Muscle of back (tissue), 13 donors: ENCODE measurements at places on chromosomes 1 and 21.

- no peak for DNase-seq
Observed at GRCh38 chr1:160850993-160851392, 11.7 kb downstream of the CD244 start.

DNA sequence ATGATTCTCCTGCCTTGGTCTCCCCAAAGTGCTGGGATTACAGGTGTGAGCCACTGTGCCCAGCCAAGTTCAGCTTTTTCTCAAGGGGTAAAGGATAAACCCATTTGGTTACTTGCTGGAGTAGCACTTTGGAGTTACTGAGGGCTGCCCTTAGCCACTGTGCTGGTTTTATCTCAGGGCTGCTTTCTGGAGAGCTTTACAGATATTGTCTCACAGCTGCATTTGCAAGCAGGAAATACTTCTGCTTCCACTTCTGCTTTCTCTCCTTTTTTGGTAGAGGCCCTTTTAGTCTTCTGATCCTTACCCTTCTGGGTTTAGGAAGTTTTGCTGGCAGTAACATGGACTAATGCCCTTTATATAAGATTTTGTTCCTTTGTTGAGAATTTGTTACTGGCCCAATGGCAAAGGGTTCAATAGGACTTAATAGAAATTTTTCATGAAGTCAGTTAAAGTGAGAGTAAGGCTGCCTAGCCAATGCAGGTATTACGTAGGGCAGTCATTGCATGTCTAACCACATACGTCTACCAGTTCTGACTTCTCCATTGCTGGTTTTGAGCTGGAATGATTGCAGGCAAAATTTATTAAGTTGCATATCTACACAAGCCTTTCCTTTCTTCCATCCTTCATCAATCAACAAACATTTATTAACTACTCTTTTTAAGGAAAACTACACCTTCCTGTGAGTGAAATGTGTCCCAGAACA is 24.4 kb downstream of the CAP1 start:
- DNase-seq = no peak

DNA sequence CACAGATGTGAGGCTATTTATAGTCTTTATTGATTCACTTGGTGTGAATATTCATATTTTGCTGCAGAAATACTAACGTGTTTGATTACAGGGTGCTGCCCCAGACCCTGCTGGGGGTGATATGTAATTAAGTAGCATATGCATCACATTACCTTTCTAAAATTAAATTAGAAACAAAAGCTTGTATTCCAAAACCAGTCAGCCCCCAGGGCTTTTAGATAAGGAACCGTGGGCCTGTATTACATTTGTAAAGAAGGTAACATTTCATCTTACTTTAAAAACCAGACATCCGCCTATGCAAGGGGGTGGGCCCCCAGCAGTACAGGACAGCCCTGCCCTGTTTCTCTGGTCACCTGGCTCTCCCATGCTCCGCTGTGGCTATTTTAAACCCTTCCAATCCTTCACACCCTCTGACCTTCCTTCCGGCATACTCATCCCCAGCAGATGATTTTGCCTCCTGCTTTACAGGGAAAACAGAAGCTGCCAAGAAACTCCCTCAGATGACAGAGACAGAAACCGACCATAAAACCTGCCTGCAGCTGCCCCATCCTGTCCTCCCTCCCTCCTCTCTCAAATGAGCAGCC is 22.0 kb upstream of the KCNC4 start:
- no peak for DNase-seq

- no peak for DNase-seq
Observed at GRCh38 chr1:160638926-160639325, 7.9 kb downstream of the SLAMF1 start.

DNA sequence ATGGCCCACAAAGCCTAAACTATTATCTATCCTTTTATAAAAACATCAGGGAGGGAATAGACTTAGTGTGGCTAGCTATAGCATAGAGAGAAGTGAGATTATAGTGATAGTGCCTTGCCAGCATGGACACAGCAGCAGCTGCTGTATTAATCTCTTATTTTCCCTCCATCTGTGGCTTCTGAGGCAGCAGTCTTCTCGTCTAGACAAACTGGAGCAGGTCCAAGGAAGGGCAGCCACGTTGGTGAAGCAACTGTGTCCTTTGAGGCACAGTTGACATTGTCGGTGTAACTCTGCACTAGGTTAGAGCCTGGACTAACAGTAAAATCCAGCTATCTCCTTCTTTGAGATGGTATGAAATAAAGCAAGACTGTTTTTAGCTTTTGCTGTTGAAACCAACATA is 131.3 kb downstream of the CACHD1 start:
- no peak for DNase-seq

GRCh38 chr1:115138271-115138670 is 49.0 kb upstream of the TSPAN2 start:
- DNase-seq = no peak
